ENCODE measurements at places on chromosomes 13 and 19.

DNA sequence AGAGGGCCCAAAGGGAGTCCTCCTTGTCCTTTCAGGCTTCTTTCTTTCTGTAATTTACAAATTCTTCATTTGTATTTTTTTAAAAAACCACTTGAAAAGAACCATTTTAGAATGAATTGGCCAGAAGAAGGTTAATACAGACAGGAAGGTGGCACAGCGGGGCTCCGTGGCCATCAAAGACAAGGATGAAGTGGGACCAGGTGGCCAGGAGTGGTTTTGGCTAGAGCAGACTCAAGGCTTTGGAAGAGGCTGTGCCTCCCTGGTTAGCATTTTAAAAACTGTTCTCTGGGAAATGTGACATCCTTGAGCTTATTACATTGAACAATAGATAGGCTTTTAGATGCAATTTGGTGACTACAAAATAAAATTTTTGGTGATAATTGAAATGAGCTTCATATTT is 48.4 kb downstream of the ATP8A2 start:
- DNase-seq: no peak

DNA sequence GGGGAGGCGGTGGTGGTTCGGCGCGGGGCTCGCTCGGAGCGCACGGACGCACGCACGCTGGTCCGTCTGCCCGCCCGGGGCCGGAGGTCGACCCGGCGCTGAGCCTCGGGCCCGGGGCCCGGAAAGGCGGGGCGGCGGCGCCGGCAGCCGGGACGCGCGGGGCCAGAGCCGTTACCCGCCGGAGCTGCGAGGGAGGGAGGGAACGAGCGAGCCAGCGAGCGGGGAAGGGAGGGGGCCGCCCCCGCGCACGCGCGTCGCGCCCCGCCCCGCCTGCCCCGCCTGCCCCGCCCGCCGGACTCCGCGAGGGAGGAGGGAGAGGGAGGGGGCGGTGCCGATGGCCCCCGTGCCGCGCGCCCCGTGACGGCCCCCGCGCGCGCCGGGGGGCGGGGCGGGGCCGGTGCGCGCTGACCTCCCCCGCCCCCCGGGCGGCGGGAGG is 15.0 kb downstream of the CIC start:
- peak; percentile 81 for DNase-seq

GRCh38 chr19:6801485-6802086 is 29.1 kb downstream of the VAV1 start:
- peak; percentile 80 for DNase-seq

DNA sequence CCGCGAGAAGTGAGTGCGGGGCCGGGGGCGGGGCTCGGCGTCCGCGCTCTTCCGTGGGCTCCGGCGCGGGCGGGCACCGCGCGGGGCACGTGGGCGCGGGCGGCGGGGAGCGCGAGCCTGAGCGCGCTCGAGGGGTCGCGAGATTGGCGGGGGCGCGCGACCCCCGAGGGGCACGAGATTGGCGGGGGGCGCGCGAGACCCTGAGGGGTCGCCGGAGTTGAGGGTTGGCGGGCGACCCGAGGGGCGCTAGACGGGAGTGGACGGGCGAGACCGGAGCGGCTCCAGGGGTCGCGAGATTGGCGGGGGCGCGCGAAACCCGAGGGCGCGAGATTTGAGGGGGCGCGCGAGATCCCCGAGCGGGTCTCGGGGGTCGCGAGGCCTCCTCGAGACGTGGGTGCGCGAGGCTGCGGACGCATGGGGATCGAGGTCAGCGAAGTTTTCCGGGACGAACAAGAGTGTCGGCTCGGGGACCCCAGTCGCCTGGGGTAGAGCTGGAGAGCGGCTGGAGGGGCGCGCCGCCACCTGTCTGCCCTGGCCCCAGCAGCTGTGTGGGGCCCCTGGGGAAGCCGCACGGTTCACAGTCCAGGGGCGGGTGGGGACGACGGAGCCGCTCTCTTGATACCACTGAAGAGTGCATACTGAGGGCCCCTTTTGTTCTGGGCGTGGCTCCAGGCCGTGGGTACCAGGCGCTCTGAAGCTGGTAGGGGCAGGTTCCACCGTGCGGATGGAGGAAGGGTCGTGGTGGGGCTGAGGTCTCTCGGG is 682 bp downstream of the SSBP4 start:
- DNase-seq: peak; percentile 50

Measured in activated naive CD4-positive, alpha-beta T cell treated with anti-CD3 and anti-CD28 coated beads, Interleukin-2, amount 50 U/mL, for 16 hours (primary cell).